Urinary bladder (tissue), 4 donors: ENCODE measurements at places on chromosomes 6 and 20.
A peak's percentile ranks its signal among the peaks of the same experiment; 100 is the strongest.

GRCh38 chr6:33904050-33904746, 100.4 kb upstream of the MLN start:
- DNase-seq = no peak

DNA sequence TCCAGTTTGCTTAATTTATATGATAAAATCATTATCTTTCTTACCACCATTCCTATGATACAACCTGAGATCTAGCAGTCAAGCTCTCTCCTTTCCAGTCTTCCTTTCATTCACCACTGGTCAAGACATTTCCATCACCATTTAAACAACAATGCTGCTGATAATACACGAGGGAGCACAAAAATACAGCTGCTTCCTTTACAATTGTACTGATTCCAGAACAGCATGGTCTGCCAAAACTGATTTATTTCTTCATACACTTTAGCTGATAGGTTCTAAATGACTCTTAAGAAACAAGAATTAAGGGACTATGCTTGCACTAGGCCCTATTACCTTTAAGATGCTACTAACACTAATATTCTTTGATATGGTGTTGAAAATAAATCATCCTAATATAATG, 65.0 kb downstream of the EPM2A start:
- no peak for DNase-seq

GRCh38 chr6:41028561-41029412, 10.2 kb downstream of the UNC5CL start:
- DNase-seq = no peak

DNA sequence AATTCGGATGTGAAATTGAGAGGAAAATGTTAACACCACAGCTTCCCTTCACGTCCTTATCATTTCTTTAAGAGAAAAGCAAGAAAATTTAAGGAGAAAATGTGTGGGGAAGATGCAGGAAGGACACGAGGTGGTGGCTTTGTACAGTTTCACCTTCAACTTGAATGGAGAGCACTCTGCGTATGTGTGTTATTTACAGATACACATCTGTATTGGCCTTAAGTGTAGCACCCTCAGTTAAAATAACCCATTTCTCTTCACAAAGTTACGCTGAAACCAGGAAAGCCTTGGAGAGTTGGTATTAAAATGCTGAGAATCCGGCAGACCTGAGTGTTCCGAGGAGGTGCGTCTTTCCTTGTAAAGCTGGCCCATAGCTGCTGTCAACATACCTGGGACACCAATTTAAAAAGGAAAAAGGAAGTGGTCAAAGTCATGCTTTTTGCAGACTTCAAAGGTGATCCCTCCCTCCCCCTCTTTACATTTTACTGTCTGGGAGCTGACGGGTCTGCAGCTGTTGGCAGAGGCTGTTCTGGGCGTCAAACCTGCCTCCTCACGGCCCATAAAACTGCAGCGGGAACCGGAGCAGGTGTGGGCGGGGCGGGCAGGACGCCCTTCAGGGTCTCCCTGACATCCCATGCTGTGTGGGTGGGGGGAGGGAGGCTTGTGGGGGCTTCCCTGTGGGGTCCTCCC, 61.3 kb upstream of the TBXT start:
- DNase-seq = no peak

DNA sequence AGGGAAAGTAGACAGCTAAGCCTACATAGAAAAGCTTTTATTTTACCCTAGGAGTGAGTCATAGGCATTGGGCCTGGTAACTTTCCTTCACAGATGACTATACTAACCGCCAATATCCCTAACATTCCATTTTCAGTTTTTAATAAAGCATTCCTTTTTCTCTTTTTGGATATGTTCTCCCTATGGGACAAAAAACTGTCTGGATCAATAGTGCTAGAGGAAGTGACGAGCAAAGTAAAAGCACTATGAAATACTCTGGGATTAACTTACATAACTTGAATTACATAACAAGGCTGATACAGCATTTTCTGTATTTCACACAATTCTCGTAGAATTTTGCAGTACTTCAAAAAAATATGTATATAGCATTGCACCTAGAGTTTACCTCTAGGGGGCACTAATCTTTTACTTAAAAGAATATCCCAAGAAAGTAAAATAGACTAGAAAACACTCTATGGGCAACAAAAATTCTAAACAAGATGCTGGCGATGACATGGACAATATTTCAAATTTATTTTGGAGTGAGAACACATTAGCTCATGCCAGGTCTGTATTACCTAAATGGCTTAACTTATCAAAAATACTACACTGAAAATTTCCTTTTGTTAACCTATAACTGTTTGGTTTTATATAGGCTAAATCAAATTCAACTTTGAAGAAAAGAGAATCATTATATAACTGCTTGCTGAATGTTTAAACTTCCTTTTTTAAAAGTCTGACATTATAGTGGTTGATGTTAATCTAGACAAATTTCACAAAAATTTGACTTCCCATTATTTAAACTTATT, 66.3 kb upstream of the DST start:
- no peak for DNase-seq

DNA sequence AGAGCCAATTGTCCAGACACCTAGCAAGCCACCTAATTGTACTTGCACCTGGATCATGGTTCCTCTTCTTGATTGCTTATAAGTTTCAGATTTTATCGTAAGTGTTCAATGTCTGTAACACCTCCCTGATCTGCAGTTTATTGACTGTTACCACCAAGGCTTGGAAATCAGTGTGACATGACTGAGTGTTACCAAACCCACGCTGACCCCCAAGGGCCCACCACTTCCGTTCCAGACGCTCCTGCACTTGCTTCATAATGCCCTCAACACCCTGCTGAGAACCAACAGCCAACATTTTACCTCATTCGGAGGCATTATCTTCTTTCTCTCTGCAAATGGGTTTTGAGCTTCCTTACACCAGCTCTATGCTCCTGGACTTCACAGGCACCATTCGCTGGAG, 6.3 kb downstream of the CCR6 start:
- DNase-seq = no peak

- DNase-seq = no peak
Measured at GRCh38 chr20:50169329-50169823, 15.9 kb upstream of the PEDS1 start.

GRCh38 chr6:139248911-139249310, 42.9 kb downstream of the TXLNB start:
- no peak for DNase-seq

DNA sequence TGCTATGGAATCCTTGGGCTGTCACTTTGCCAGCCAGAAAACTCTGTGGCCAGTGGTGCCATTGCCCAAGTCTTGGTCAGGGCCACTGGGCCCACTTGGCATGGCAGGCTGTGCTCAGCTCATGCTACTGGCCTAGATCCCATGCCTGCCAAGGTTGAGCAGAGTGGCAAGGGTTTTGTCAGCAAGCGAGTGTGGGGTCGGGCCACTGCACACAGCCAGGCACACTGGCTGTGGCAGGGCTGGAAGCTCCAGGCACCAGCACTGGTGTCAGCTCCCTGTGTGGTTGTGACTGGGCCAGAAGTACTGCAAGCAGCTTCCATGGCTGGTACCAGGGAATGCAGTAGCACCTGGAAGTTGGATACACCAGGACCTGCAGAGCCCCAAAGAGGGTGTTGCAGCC, 846.8 kb downstream of the EYS start:
- no peak for DNase-seq

DNA sequence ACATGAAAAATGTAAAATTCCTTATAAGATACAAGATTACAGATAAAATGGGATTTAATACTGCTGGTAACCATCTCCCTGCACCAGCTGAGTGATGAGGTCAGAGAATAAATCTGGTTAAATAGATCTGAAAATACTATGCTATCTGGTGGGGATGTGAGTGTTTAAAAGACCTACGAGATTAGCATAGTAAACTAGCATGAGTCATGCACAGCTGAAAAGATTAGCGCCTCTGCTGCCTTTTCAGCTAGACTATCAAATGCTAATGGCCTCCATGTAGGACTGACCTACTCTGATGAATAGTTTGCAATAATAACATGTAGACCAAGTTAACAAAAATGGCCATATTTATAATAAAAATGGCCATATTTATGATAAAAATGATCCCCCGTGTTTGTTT, 553.3 kb downstream of the C6orf118 start:
- no peak for DNase-seq

DNA sequence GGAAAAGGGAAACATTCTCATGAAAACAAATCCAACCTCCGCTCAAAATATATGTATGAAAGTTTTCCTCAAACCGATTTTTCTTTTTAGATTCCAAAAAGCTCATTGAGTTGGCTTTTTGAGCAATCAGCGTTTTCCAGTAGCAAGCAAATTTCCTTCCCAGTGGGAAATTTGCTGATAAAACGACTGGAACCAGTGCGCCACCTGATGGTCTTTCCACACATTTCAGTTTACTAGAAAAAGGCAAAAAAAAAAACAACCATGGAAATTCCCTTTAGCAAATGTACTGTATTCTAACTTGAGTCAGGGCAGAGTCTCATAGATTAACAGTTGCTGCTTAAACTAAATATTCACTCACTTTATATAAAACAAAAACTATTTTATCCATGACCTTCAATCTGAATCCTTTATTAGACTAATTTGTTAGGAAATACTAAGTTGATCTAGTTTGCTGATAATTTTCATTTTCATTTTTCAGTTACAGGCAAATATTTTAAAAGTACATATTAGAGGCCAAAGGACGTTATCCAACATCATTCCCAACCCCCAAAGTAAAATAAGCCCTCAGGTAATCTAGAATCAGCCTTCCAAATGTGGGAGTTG, 271.5 kb downstream of the FOXA2 start:
- no peak for DNase-seq

- no peak for DNase-seq
Measured at GRCh38 chr20:24875078-24875477, 74.0 kb upstream of the CST7 start.

- no peak for DNase-seq
Measured at GRCh38 chr20:61113731-61114130, 138.3 kb upstream of the CDH4 start.

DNA sequence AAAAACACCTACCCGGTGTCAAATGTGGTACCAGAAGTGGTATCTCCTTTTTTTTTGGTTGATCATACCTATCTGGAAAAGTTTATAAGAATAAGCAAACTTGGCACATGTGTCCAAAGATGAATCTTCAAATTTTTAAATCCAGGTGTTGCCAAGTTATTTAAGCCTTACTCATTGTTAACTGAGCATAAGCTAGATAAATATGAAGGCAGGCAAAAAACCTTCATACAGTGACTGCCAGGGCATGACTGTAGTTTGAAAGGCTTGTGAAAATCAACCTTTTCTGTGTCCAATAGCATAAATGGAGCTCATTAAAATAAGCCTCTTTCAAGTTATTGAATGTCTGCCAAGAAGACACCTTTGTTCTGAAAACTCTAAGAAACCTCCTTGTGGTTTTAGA, 699.2 kb downstream of the DOK5 start:
- DNase-seq = no peak

DNA sequence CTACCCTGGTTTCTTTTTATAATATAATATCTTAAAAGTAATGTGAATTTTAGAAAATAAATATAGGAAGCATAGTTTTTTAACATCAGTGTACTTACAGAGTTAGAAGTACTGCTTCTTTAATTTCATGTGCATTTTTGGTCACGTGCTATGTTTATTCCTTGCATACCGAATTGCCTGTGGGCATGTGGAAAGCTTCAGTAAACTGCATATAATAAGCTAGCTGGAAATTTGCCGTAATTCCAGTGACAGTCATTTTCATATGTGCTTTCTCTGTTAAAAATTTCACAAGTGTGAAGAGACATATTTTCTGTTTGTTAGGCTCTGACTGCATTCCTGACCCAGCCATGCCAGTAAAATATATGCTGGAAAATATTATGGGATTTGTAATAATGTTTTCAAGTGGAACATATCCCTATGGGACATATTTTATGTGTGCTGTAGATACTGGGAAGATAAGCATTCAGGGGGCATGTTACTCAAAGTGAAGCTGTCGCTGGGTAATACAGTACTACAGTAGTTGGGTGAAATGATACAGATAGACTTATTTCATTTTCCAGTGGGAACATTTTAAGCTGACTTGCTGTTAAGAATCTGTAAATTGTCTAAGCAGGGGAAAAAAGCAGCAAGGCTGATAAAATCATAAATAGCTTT, 616.7 kb downstream of the FRK start:
- DNase-seq = no peak

GRCh38 chr6:119541132-119541905, 191.8 kb upstream of the MAN1A1 start:
- peak; percentile 13 for DNase-seq

DNA sequence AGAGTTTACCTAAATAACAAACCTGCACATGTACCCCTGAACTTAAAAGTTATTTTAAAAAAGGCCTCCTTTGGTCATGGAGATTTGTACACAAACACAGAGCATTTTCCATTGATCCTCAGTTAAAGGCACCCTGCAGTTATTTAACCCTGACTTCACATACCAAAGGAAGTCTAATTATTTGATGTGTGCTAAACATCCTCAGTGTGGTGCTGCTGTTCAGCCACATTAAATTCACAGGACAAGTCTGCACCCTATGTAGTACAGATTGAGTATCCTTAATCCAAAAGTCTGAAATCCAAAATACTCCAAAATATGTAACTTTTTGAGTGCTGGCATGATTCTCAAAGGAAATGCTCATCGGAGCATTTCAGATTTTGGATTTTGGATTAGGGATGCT, 21.4 kb downstream of the KCNQ5 start:
- no peak for DNase-seq

DNA sequence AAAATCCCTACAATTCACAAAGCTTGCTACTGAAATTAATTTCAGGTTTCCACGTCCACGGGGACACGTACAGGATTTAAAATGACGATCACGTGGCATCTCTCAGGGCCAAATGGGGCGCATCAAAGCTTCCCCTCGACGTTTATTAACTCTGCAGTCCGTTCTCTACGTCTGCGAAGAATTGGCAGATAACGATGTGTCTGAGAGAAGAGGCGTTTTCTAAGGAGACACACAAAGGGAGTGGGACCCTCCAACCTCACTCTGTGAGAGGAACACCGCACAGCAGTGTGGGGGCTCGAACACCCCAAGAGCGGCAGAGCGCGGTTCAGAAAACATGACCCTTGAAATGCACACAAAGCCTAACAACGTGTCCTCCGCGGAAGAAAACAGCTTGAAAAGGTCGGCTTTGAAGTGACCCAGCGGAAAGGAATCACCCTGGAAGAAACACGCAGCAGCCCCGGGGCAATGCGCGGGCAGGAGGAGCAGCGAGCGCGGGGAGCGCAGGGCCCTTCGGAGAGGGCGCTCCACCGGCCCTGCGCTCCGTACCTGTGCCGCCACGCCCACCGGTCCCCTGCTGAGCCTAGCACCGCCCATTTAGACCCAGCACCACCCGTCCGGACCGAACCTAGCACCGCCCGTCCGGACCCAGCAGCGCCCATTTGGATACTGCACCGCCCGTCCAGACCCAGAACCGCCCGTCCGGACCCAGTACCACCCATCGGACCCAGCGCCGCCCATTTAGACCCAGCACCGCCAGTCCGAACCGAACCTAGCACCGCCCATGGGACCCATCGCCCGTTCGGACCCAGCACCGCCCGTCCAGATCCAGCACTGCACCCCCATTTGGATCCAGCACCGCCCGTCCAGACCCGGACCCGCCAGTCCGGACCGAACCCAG, 1.1 kb upstream of the AFDN start:
- DNase-seq = no peak
